ENCODE measurements at places on chromosomes 3 and 15.
A peak's percentile ranks its signal among the peaks of the same experiment; 100 is the strongest.

DNA sequence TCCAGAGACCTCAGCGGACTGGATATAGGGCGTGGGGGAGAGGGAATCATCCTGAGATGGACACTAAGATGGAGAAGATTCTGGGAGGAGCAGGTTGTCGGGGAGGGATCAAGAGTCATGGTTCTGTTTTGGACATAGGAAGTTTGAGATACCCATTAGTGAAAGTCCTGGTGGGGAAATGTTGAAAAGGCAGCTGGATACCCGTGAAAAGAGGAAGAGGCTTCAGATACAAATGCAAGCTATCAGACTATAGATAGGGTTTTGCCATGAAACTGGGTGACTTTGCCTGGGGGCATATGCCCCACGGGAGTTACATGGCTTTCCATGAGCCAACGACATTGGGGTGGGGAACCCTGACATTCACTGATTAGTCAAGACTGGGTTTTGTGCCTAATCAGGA, 1.1 kb upstream of the GPR62 start:
- no peak for DNase-seq

- DNase-seq, result no peak
Measured at GRCh38 chr15:81126892-81127291, 7.2 kb upstream of the CFAP161 start.

DNA sequence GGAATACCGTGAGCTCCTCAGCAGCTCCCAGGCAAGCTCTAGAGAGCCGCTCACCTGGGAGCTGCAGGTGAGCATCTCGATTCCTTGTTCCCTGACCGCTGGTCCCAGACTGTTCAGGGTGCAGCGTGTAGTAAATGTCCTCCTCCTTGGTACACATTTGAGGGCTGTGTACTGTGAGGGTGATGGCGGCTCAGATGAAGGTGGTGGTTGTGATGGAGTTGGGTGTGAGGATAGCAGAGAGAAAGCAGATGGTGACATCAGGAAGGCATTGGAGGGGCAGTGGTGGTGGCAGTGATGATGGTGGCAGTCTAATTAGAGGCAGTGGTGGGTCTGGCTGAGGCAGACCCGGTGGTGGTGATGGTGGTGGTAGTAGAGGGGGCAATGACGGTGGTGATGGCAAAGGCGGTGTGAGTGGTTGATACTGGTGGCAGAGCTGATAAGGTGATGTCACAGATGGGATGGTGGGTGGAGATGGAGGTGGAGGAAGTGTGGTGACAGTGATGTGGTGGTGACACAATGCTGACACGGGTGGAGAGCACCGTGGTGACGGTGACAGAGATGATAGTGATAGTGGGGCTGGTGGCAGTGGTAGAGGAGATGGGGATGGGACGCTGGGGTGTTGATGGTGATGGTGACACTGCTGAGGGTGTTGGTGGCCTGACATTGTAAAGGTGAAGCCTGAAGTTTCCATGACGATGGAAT, at the start of gene DNAJB8:
Gene DNAJB8 (minus strand): TSS at position 51 of the 702 bp plus-strand sequence. CDS start 3,645 bp downstream, outside the sequence.
- DNase-seq, result no peak

GRCh38 chr3:99023590-99024192, 122.2 kb upstream of the DCBLD2 start:
- DNase-seq, result peak; percentile 40

DNA sequence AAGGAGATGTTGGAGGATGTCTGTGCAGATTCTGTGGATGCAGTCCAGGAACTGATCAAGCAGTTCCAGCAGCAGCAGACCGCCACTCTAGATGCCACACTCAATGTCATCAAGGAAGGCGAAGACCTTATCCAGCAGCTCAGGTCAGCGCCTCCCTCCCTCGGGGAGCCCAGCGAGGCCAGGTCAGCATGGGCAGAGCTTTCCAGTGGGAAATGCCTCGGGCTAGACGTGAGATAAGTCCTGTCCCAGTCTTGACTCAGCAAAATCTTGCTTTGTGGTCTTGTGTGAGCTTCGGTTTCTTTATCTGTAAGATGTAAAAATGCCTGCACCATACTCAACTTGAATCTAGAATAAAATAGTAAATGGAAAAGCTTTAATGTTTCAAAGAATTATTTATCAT, 335.1 kb upstream of the UMPS start:
- no peak for DNase-seq

DNA sequence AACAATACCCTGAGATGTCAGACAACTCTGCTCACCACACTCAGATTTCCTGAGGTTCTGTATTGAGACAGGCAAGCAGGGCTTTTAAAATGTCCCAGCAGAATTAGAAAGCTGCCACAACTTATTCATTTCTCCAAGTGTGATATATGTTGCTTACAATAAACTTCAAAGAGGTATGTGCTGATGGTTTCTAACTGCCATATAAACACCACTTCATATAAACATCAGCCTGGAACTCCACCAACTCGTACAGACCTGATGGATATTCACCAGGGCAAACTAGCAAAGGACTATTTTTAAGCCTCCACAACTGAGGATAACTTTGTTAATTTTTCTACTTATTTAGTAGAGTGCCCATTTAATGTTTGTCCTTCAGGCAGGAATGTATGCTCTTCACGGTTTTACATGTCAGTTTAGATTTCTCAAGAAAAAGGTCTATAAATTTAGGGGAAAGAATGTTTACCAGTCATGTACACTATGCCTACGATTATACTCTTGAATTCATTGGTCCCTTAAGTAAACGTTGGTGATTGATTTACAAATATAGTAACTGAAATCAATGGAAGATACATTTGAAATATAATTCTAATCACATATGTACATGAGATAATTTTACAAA, 109.6 kb upstream of the ABI3BP start:
- no peak for DNase-seq

DNA sequence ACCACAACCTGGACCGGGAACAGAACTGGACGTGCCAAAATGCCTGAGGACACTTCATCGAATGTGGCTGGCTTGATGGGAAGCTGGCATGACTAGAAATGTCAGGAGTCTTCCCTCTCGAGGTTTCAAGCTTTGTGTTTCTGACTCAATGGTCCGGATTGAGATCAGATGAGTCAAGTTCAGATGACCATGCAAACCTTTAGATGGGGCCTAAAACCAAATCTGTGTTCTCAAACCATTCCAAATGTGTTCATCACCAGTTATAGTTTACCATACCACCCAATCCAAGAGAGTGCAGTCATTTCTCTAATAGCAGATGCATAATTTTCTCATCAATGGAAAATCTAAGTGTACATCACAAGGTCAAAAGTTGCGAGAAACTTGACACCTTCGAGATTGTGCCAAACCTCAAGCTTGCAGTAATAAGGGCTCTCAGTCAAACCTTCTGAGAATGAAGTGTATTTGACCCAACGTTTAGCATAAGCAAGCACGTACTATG, 369.1 kb downstream of the RORA start:
- no peak for DNase-seq
